Right kidney (tissue), 9 donors: ENCODE measurements at places on chromosomes 4 and X.
A peak's percentile ranks its signal among the peaks of the same experiment; 100 is the strongest.

- no peak for DNase-seq
These were observed 203.6 kb upstream of the PPARGC1A start for GRCh38 chr4:24093446-24093845.

GRCh38 chr4:69713593-69713992 lies 46.8 kb downstream of the SULT1B1 start:
- no peak for DNase-seq

GRCh38 chrX:39650768-39651347 lies 446.9 kb downstream of the BCOR start:
- no peak for DNase-seq

DNA sequence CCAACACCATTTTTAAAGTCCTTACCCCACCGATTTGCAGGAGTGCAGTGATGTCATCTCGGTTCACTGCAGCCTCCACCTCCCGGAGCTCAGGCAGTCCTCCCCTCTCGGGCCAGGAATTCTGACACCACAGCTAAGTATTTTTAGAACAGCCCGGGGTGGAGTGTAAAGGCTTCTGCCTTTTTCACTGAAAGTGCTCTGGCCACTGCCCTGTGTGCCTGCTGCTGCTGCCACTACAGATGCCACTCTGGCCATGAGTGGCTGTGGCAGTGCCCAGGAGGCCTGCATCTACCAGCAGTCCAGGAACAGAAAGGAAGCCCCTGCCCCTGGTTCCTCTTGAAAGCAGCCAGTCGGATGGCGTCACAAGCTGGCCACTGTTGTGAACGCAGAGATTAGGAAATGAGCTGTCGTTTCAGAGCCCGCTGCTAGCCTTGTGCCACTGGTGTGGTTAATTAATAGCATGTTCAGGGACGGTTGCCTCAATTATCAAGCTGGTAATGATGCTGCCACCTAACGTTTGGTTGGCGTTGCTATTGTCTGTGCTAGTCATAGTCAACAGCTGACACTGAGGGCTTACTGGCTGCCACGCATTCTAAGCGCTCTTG lies 23.6 kb upstream of the TBC1D14 start:
- DNase-seq: peak; percentile 34

DNA sequence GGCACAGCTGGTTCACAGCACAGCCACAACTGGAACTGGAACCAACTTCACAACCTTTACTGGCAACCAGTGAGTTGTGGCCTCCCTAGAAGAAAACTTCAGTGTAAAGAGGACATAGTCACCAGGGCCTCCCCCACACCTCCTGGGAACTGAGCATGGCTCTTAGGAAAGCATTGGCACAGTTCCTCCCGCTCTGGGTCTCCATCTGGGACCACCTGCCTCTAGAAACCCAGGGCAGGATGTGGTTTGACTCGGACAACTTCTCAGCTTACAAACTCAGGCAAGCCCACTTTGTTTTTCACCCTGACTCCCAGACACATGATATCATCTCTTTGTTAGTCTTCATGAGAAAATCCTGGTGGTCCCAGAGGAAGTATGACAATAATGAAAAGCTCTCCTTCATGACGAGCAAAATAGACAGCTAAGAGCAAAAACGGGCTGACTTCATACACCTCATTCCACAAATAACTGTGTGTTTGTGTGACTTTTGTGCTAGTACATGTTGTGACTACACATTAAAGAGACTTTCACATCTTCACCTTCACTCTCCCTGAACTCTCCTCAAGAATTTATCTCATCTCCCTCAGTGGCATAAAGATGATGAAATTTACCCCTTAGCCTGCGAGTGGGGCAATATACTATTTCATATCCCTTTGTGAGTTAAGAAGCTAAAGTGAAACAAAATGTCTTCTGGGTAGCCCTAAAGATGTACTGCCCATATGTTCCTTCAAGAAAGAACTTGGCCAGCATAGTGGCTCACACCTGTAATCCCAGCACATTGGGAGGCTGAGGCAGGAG lies 75.4 kb downstream of the SH3KBP1 start:
- no peak for DNase-seq

GRCh38 chr4:92064574-92064973 lies 239.2 kb upstream of the GRID2 start:
- DNase-seq: no peak

GRCh38 chr4:169630069-169630468 lies 9.7 kb downstream of the CLCN3 start:
- no peak for DNase-seq

DNA sequence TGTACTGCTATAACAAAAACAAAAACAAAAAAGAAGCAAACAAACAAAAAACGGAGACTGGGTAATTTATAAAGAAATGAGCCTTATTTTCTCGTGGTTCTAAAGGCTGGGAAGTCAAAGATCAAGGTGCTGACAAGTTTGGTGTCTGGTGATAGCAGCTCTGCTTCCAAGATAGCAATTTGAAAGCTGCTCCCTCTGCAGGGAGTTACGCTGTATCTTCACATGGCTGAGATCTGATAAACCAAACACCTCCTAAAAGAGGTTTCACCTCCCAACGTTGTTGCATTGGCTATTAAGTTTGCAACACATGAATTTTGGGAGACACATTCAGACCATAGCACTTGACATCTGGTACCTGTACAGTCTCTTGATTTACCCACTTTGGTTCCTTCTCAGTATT lies 854.2 kb downstream of the CENPC start:
- no peak for DNase-seq

DNA sequence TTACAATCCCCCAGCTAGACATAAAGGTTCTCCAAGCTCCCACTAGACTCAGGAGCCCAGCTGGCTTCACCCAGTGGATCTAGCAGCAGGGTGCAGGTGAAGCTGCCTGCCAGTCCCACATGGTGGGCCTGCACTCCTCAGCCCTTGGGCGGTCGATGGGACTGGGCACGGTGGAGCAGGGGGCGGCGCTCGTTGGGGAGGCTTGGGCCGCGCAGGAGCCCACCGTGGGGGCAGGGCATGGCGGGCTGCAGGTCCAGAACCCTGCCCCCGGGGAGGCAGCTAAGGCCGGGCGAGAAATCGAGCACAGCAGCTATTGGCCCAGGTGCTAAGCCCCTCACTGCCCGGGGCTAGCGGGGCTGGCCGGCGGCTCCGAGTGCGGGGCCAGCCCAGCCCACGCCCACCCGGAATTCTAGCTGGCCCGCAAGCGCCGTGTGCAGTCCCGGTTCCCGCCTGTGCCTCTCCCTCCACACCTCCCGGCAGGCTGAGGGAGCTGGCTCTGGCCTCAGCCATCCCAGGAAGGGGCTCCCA lies 9.6 kb upstream of the KLF8 start:
- no peak for DNase-seq
